ENCODE measurements at places on chromosomes 1 and 21.

GRCh38 chr1:28249866-28250295, 9.4 kb upstream of the SESN2 start:
- no peak for DNase-seq

DNA sequence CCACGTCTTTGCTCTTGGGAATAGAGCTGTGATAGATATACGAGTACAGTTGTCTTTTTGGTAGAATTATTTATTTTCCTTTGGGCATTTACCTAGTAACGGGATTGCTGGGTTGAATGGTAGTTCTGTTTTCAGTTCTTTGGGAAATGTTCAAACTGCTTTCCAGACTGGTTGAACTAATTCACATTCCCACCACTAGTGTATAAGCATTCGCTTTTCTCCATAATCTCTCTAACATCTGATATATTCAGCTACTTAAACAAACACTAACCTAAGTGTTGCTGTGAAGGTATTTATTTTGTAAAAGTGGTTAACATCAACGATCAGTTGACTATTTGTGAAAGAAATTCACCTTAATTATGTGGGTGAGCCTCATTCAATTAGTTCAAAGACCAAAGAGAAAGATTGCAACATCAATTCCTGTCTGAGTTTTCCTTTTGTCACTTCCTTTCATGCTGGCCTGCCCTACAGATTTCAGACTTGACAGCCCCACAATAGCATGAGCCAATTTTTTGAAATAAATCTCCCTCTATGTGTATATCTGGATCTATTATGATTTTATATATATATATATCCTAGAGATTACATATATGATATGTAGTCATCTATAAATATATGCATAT, 26.7 kb upstream of the DUSP10 start:
- no peak for DNase-seq

GRCh38 chr1:2300851-2301606, 72.9 kb downstream of the SKI start:
- DNase-seq: peak; percentile 96

- no peak for DNase-seq
Observed at GRCh38 chr1:220028346-220028895, 17.9 kb downstream of the EPRS1 start.
